ENCODE measurements at places on chromosomes 7 and 10. TPM values are rescaled to one million over a fixed set of nuclear protein-coding genes. Genes with fewer than 3 reads are reported as not detected.

The RBM20 gene
- 1.7 TPM for total RNA-seq

The WDFY4 gene
- total RNA-seq = not detected

The ITPRID1 gene
- total RNA-seq = not detected

The CPA4 gene
- 6.1 TPM for total RNA-seq

The PTPN20 gene
- 4.5 TPM for total RNA-seq

The PAXIP1 gene
- total RNA-seq = 15.0 TPM

Data from A549 treated with CpdA at 1 μM for 4 hours (cell line).